ENCODE measurements at places on chromosomes 16 and 17.
A peak's percentile ranks its signal among the peaks of the same experiment; 100 is the strongest.

GRCh38 chr16:14028202-14028601 is 42.9 kb upstream of the MRTFB start:
- H3K36me3 ChIP-seq = no peaks in the 10 kb centered on the region
- no peak overlapping the region for H3K27ac ChIP-seq
- H3K4me3 ChIP-seq = no peak overlapping the region

GRCh38 chr17:18041776-18042175 is 2.6 kb downstream of the GID4 start:
- no peak overlapping the region for H3K27ac ChIP-seq
- no peak overlapping the region for H3K4me3 ChIP-seq
- peaks cover 12% of the 10 kb centered on the region for H3K4me1 ChIP-seq

DNA sequence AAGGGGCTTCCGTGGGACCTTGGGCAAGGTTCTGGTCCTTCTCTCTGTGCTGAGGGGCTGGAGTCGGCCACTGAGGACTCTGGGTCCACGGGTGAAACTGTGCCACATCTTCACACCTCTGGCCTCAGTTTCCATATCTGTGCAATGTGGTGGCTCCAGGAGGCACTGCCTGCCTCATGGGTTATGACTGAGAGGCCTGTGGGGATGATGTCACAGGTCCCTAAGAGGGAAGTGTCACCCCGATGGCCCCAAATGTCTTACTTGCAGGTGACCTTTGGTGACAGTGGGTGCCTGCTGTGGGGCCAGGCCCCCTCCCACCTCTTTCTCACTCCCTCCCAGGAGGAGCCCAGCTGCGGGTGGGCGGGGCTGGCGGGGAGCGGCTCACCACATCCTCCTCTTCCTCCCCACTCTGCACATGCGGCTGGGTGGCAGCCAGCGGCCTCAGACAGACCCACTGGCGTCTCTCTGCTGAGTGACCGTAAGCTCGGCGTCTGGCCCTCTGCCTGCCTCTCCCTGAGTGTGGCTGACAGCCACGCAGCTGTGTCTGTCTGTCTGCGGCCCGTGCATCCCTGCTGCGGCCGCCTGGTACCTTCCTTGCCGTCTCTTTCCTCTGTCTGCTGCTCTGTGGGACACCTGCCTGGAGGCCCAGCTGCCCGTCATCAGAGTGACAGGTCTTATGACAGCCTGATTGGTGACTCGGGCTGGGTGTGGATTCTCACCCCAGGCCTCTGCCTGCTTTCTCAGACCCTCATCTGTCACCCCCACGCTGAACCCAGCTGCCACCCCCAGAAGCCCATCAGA is at the start of gene IL21R:
Gene IL21R, plus strand, starts transcription at position 407 of the 801 bp plus-strand sequence. CDS start 27,898 bp downstream, outside the sequence.
- H3K4me3 ChIP-seq = peak within 1 kb of the TSS; percentile 42
- peaks cover 16% of the 10 kb centered on the region for H3K4me1 ChIP-seq
- peak; percentile 96 for DNase-seq
- H3K36me3 ChIP-seq = no peaks in the 10 kb centered on the region

DNA sequence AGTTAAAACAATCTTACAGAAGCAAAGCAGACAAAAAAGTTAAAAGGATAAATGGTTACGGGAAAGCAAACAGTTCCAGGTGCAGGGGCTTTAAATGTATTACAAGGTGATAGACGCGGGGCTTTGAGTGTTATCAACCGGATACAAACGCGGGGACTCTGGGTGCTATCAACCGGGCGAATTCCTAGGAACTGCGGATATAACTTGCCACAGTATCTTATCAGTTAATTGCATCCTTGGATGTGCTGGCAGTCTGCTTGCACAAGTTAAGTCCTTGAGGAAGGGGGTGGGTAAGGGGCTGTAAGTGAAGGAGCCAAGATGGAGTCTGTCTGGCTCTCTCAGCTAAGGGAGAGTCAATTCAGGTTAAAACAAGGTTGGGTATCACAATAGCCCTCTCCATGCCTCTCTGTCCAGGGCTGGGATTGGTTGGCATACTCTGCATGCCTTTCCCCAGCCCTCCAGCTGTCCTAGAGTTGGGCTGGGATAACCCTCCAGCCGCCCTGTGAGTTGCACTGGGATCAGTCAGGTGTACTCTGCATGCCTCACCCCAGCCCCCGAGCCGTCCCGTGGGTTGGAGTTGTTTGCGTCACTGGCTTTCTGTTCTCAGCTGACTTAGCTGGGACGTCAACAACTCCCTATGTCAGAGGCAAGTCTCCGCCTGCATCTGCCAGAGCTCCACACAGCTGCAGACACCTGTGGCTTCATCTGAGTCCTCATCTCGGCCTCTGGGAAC is 40.9 kb downstream of the TMEM235 start:
- no peaks in the 10 kb centered on the region for H3K36me3 ChIP-seq
- H3K27me3 ChIP-seq = no peaks in the 10 kb centered on the region
- H3K4me3 ChIP-seq = no peak overlapping the region
- H3K27ac ChIP-seq = no peak overlapping the region

DNA sequence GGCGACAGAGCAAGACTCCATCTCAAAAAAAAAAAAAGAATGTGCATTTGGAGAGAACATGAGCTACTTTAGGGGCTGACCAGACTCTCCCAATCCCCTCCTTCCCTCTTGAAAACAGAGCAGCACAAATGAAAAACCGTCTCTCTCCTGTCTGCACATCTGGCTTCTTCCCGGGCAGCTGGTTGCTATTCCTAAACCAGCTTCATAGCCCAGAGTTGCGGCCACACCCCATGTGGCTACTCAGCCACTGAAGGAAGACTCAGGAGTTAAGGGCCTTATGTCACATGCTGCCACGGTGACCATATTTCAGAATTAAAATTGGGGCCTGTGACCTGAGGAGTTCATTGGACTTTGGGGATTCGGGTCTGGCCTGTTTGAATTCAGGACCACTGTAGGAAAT is 48.3 kb downstream of the KATNIP start:
- H3K27ac ChIP-seq = no peak overlapping the region
- H3K4me1 ChIP-seq = peaks cover 38% of the 10 kb centered on the region
- DNase-seq = no peak

- H3K27ac ChIP-seq = no peak overlapping the region
- H3K36me3 ChIP-seq = no peaks in the 10 kb centered on the region
- H3K4me3 ChIP-seq = no peak overlapping the region
- no peaks in the 10 kb centered on the region for H3K4me1 ChIP-seq
- DNase-seq = no peak
Observed at GRCh38 chr17:75719732-75720131, 1.5 kb upstream of the ITGB4 start.

- peaks cover 10% of the 10 kb centered on the region for H3K4me1 ChIP-seq
- no peaks in the 10 kb centered on the region for H3K27me3 ChIP-seq
- no peaks in the 10 kb centered on the region for H3K36me3 ChIP-seq
- H3K27ac ChIP-seq = no peak overlapping the region
- no peak overlapping the region for H3K4me3 ChIP-seq
- no peak for DNase-seq
Observed at GRCh38 chr16:86034421-86034919, 135.5 kb downstream of the IRF8 start.

- H3K27ac ChIP-seq = no peak overlapping the region
- no peak overlapping the region for H3K4me3 ChIP-seq
- H3K36me3 ChIP-seq = no peaks in the 10 kb centered on the region
- no peaks in the 10 kb centered on the region for H3K4me1 ChIP-seq
Observed at GRCh38 chr16:50989047-50989446, 162.0 kb downstream of the SALL1 start.

DNA sequence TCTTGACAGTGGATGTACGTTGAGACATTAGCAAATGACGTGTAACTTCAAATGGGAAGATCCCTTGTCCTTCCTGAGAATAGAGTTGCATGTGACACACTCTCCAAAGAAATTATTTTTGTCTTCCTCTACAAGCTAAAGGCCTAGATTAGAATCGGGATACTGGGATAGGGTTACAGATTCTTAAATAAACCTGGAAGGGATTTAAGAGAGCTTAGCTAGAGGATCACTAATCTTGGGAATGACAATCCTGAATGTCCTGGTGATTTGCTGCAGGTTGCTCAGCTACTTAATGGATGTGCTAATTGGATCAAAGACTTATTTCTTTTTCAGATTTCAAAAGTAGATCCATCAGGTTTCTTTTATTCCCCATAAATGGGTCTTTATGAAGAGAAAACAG is 101.9 kb downstream of the KCNJ2 start:
- DNase-seq = no peak
- no peak overlapping the region for H3K27ac ChIP-seq
- no peaks in the 10 kb centered on the region for H3K4me1 ChIP-seq
- no peaks in the 10 kb centered on the region for H3K36me3 ChIP-seq
- H3K27me3 ChIP-seq = peaks cover 7% of the 10 kb centered on the region

Data from SJCRH30 (cell line).